ENCODE measurements at places on chromosomes 6 and 20. TPM values are rescaled to one million over a fixed set of nuclear protein-coding genes. Genes with fewer than 3 reads are reported as not detected.

The TTK gene
- total RNA-seq: 0.22 TPM

The CST7 gene
- total RNA-seq: 1.6 TPM

The TREML1 gene
- total RNA-seq: not detected

The FAM120B gene
- total RNA-seq: 27.4 TPM

The BTN1A1 gene
- total RNA-seq: not detected

The RAET1L gene
- total RNA-seq: not detected

The ABHD16B gene
- not detected for total RNA-seq

The CLPSL2 gene
- total RNA-seq: not detected

The LBP gene
- total RNA-seq: 0.11 TPM

The IMPG1 gene
- not detected for total RNA-seq

The PXMP4 gene
- 8.9 TPM for total RNA-seq

The BEND6 gene
- 1.5 TPM for total RNA-seq

The PRL gene
- total RNA-seq: not detected

GRCh38 chr6:70506321-70506720 lies 60.4 kb upstream of the SDHAF4 start:
- no peak for DNase-seq

GRCh38 chr6:158939255-158940159 lies 60.5 kb downstream of the RSPH3 start:
- no peak for DNase-seq

GRCh38 chr6:112215488-112216284 lies 38.7 kb downstream of the LAMA4 start:
- DNase-seq: no peak

- DNase-seq: no peak
Measured at GRCh38 chr6:10874207-10874606, 7.6 kb downstream of the GCM2 start.

- DNase-seq: no peak
Measured at GRCh38 chr6:158608221-158608620, 36.3 kb downstream of the DYNLT1 start.

DNA sequence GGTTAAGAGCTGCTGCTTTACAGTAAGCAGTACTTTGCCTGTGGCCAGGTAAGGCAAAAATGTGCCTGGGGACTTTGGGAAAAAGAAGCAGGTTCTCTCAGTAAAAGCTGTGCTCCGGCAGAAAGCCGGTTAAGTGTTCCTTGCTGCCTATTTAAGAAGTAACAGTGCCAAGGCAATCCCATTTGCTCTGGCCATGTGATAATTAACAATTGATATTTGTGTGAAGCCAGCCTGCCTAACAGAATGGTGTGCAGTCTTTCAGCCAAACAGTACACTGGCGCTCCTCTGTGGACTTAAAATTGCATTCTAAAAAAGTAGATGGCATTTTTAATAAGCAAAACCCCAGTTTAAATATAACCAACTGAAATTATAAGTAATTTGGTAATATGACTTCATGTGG lies 430.3 kb downstream of the PLCB1 start:
- DNase-seq: no peak

GRCh38 chr6:43865932-43866645 lies 96.1 kb downstream of the VEGFA start:
- DNase-seq: no peak

GRCh38 chr6:48611332-48611731 lies 500.3 kb upstream of the PTCHD4 start:
- DNase-seq: no peak

- no peak for DNase-seq
Measured at GRCh38 chr6:153644000-153644399, 395.0 kb upstream of the OPRM1 start.

- DNase-seq: no peak
Measured at GRCh38 chr6:154479771-154480639, 30.5 kb downstream of the CNKSR3 start.

DNA sequence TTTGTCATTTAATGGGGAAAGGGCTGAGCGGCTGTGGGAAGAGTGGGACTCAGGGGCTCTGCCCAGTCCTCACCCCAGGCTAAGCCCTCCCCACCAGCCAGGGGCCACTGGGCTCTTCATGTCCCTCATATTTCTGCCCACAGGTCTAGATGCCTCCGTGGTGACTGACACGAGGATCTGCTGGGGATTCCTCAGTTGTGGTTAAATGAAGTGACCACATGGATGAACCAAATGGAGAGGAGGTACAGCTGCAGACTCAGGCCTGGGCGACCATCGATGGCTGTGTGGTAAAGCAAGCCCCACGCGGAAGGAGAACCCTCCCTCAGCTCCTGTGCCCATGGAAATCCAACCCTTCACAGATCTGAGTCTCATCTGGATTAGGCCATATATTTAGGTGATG lies 29.4 kb downstream of the RAET1L start:
- no peak for DNase-seq

DNA sequence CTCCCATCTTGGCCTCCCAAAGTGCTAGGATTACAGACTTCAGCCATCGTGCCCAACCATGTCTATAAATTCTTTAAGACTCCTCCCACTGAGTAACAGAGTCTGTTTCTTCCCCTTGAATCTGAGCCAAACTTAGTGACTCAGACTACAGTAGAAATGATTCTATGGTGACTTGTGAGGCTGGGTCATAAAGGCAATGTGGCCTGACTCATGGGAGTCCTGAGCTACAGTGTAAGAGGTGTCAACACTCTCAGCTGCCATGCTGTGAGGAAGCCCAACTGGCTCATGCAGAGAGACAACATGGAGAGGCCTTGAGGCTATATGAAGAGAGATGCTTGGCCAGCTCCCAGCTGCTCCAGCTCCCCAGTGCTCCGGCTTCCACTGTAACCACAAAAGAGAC lies 5.2 kb upstream of the NRSN2 start:
- no peak for DNase-seq

DNA sequence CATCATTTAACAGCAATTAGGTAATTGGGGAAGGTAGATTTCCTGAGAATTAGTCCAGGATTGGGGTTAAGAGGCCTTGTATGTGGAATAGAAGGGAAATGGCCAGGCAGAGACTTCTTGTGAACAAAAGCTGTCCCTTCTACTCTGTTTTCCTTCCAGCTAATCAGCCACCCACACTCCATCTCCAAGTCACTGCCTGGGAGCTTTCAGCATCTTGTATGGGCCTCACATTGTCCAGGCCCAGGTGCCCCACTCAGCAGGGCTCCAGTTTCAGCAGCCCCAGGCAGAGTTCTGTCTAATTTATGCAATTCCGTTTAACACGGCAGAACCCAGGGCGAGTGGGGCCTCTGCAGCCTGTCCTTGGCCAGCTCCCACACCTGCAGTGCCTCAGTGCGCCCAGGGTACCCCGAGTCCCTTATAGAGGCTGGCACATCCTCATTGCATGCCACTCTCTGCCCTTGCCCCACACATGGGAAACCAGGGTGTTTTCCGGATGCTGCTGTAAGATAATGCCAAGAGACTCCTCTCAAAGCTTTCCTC lies 113.0 kb downstream of the EDN3 start:
- no peak for DNase-seq

DNA sequence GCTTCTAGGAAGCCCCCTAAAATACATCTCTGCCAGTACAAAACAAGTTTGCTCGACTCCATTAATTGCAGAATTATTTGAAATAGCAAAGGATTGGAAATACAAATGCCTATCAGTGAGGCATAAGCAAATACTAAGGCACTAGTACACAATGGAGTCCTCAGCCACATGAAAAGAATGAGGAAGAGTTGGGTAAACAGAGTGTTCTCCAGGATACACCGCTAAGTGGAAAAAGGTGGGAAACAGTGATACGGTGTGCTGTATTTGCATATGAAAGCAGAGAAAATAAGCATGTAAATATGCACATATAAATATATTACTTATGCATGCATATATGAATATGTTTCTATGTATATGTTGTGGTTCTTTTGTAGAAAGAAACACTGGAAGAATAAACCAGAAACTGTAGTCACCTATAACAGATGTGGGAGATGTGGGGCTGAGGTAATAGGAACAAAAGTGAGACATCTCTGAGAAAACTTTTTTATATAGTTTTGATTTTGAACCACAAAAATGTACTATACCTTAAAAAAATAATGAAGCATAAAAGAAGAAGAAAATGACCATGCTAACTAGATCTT lies 143.4 kb upstream of the MYLIP start:
- no peak for DNase-seq

DNA sequence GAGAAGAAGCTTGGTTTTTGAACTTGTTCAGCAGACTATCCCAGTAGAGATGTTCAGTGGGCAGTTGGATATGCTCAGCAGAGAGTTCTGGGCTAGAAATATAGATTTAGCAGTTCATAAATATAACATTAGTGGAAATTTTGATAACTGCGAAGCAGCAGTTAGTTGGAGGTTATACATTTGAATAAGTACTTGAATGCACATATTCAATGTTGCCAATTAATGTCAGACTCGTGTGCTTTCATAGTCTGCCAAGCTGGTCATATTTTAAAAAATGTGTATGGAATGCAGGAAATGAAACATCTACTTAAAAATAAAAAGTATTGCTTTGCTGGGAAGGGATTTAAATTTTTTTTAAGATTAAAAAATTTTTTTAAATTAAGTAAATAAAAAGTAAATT lies 92.5 kb upstream of the E2F3 start:
- no peak for DNase-seq

- DNase-seq: no peak
Measured at GRCh38 chr20:13101706-13102105, 92.9 kb downstream of the SPTLC3 start.

- no peak for DNase-seq
Measured at GRCh38 chr6:8436966-8437365, 1.6 kb upstream of the SLC35B3 start.

DNA sequence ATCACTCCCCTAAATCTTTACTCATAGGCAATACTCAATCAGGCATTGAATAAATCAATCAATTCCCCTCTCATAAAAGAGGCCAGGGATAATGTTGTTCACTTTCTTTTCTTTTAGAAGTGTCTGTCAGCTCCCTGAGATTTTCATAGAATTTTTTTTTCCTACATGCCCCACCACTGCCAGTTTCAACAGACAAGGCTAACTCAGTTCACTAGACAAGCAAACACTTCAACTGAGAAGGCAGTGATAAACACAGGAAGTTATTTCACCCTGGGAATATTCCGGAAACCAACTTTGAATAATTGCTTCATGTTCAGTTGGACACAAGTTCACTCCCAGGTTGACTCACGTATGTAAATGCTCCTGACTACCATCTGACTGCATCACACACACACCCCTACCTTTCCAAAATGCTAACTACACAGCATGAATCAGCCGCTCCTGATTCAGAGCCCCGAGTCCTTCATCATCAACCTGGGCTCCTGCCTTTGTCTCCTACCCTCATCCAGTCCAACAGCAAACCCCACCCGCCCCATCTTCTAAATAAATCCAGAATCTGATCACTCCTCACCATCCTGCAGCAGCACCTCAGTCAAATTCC lies 143.9 kb downstream of the BCAS1 start:
- no peak for DNase-seq

GRCh38 chr6:74128536-74128935 lies 432.5 kb downstream of the CD109 start:
- no peak for DNase-seq

GRCh38 chr6:50826803-50827202 lies 8.1 kb downstream of the TFAP2B start:
- no peak for DNase-seq

GRCh38 chr6:11754625-11755271 lies 23.9 kb downstream of the ADTRP start:
- no peak for DNase-seq

DNA sequence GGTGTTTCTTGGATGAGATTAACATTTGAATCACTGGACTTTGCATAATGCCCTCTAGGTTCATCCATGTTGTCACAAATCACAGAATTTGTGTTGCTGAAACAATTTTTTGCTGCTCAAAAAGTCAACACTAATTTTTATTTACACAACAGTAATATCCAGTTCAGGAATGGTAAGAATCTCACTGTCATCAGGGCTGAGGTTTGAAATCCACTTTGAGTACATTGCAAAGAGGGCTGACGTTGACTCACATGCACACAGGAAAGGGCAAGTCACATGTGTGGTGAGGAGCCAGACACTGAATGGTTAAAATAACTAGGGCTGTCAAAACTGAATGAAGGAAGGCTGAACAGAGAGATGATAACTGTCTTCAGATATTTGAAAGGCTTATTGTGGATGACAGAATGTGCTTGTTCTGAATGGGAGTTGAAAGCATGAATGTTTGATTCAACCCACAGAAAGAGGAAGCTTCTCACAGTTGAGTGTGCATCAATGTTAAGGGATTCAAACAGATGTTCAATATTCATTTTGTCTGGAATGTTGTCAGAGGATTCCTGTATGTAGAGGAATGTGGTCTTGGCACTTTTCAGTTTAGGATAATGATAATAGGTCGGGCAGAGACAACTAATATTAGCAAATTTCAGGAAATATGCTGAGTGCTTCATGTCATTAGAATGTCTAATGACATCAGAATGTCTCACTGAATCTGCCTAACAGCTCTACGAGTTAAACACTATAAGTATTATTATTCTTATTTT lies 3.6 kb upstream of the ADGRG6 start:
- DNase-seq: no peak

GRCh38 chr6:28748192-28748591 lies 175.6 kb downstream of the TRIM27 start:
- no peak for DNase-seq

DNA sequence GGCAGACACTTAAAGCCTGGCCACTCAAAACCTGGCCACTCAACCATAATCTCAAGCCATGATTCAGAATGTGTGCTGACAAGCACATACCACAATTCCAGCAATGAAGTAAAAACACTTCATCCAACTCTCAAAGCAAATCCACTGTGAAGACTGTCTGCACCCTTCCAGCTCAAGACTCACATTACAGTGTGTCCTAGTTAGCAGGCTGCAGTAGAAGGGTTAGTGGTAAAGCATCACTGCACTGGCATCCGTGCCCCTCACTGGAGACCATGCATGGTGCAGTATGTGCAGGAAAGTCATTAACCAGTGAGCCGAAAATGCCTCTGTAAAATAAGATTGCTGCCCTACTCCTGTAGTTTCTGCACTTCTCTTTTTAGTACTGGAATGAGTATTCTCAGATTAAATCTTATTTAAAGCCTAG lies 43.4 kb downstream of the SLC23A2 start:
- no peak for DNase-seq

- peak; percentile 24 for DNase-seq
Measured at GRCh38 chr6:166415833-166416347, 33.1 kb upstream of the MPC1 start.

- no peak for DNase-seq
Measured at GRCh38 chr6:25053875-25054371, 118.2 kb upstream of the RIPOR2 start.

- no peak for DNase-seq
Measured at GRCh38 chr20:1637755-1638154, 17.9 kb upstream of the SIRPB1 start.

- no peak for DNase-seq
Measured at GRCh38 chr20:58659841-58660240, 8.8 kb downstream of the STX16 start.

- no peak for DNase-seq
Measured at GRCh38 chr6:150298030-150298380, 70.8 kb upstream of the IYD start.

DNA sequence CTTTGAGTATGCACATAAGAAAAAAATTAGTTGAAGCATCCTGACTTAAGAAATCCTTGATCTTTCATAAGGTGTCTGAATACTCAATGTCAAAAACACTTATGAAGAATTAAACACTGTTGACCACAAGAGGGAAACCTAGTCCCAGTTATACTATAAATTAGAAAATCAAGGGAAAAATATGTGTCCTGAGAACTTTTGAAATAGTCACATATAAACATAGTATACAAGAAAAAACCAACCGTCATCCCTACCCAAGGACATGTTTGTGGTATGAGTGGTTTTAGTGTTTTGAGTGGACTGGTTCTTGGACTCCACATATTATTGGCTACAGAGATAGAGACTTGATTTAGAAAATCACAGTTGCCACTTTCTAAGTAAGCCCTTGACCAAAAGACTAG lies 7.6 kb upstream of the HLA-DRA start:
- no peak for DNase-seq

All from cardiac septum (tissue), 1 donor.